NCI-H1092 (cell line): ENCODE measurements at places on chromosomes 1 and 21.

DNA sequence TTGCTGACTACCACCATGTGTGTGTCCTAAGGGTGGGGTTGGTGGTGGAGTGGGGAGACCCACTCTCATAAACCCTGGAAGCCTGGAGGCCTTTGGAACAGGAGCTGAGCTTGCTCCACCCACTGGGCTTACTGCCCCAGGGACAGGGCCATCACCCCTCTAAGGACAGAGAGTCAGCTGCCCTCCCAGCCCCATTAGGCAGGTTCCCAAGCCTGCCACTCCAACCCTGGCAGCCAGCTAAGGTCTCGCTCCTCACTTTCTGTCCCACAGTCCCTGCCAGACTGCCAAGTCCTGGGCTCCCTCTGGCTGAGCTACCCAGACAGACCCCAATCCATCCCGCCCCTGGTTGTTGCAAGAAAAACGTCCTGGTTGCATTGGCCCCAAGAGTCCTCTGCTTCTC, 3.8 kb downstream of the NT5C1A start:
- no peak for DNase-seq

DNA sequence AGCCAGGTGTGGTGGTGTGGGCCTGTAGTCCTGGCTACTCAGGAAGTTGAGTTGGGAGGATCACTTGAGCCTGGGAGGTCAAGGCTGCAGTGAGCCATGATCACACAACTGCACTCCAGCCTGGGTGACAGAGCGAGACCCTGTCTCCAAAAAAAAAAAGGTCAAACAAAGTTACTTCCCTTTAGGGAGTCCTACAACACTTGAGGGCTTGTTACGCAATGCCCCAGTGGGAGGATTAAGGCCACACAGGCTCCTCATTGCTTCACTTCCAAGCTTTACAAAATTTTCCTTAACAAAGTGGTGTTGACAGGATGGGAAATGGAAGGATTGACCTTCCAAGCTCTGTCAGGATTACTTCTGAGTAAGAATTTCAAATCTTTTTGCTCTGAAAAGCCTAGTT, 6.2 kb upstream of the EXTL1 start:
- DNase-seq: no peak

DNA sequence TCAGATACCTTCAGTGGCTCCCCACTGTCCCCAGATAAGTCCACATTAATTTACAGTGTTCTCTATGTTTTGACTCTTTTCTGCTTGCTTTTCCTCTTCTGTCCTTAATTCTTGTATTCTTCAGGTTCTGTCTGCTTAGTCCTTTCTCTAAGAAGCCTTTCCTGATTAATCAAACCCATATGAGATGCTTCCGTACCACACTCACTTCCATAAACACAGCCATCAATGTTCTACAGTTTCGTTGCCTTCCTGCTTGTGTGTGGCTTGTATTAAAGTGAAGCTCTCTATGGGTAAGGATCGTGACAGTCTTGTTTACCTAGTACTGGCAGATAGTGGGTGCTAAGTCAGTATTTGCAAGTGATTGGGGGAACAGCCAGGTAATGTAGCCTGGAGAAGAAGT, 75.9 kb downstream of the PRDM2 start:
- no peak for DNase-seq

DNA sequence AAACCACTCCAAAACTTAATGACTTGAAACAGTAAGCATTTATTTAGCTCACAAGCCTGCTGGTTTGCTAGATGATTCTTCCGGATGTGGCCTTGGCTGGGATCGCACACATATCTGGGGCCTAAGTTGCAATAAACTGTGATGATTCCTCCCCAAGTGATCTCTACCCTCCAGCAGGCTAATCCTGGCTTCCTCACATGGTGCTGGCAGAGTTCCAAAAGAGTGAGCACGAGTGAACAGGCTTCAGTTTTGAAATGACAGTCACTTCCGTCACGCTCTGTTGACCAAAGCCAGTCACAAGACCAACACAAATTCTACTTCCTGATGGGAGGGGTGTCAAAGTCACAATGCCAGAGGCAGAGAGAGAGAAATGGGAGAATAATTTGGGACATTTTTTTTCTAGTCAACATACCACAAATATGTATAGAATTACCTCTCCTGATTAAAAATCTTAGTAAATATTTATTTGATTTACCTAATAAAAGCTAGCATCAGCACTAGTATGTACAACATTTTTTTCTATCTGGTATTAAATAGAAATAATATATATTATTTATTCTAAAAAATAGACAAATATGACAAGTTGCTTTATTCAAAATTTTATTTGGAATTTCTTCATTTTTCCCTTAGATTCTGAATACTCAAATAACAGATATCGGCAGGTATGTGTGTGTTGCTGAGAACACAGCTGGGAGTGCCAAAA, 292.7 kb downstream of the TPR start:
- DNase-seq: peak; percentile 95

DNA sequence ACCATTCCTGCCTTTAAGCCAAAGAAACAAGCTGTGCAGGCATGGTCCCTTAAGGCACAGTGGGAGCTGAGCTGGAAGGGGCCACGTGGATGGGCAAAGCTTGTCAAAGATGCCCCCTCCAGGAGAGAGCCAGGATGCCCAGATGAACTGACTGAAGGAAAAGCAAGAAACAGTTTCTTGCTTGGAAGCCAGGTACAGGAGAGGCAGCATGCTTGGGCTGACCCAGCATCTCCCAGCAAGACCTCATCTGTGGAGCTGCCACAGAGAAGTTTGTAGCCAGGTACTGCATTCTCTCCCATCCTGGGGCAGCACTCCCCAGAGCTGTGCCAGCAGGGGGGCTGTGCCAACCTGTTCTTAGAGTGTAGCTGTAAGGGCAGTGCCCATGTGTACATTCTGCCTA, 1.3 kb upstream of the SLC50A1 start:
- DNase-seq: no peak

- DNase-seq: no peak
Measured at GRCh38 chr1:91015794-91016550, 5.9 kb downstream of the ZNF644 start.

DNA sequence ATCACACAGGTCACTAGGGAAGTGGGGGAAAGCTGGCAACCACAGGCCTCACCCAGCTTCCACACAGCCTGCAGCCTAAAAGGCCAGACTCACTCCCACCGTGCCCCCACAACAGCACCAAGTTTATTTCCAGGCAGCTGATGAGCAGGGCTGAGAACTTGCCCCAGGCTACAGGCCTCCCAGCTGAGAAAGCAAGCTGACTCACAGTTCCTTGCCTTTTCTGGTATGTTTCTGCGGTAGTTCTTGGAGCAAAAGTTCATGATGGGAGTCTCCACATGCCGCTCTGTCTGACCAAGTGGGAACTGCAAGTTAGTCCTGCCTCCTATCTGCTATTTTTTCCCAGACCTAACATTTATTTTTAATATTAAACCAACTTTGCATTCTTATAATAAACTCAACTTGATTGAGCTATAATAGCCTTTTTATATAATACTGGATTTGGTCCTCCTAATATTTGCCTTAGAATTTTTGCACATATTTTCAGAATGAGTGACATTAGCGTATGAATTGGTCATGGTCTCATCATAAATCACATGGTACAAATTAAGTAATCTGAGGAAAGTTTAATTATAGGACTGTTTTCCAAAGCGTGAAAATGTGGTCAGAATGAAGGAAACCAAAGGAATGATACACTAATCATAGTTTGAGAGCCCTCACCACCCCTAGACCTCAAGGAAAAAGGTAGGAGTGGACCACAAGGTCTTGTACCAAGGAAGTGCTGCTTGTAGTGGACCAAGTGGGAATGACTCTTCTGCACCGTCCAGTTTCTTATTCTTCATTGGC, 30.7 kb downstream of the RPAP2 start:
- no peak for DNase-seq

DNA sequence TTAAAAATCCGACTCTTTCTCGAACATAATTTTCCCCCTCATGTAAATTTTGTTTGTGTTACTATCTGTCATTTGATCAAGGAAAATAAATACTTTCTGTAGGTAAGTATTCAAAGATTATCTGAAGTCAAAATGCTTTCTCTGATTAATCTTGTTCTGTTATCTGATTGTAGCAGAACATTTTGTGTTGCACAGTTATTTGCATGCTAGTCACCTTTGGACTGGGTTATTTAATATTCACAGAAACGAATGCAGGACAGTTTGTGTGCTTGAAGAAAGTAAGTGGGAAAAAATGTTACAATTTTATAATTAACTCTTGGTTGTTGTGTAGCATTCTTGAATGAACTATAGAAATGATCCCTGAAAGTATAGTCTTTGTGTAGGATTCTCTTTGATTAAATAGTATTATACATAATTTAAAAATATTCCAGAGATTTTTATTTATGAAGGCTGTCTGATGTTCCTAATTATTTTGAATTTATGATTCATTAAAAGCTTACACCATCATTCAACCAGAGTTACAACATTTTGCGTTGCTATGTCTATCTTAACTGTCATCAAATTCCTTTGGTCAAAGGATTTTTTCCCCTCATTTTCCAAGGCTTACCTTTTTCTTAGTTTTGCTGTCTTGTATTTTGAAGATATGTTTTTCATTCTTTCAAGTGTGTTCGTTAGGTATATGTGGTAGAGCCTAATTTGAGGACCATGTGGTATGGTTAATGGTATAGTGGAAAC, 176.6 kb downstream of the GIPC2 start:
- DNase-seq: no peak

GRCh38 chr21:35259457-35259856, 210.4 kb upstream of the RUNX1 start:
- DNase-seq: no peak

- DNase-seq: no peak
Measured at GRCh38 chr1:156624814-156625435, 5.7 kb downstream of the HAPLN2 start.
